ENCODE measurements at places on chromosomes 4 and X. TPM values are rescaled to one million over a fixed set of nuclear protein-coding genes. Genes with fewer than 3 reads are reported as not detected.

RASGEF1B gene
- 23.6 TPM for total RNA-seq

KCNE5 gene
- not detected for total RNA-seq

CENPVL1 gene
- not detected for total RNA-seq

PNMA6F gene
- not detected for total RNA-seq

ADH1C gene
- 522 TPM for total RNA-seq

CYTL1 gene
- not detected for total RNA-seq

SLC9B1 gene
- 0.18 TPM for total RNA-seq

ZMAT1 gene
- 2.5 TPM for total RNA-seq

RPA4 gene
- 0.23 TPM for total RNA-seq

TCP11X1 gene
- not detected for total RNA-seq

BRS3 gene
- not detected for total RNA-seq

PGAM4 gene
- not detected for total RNA-seq

PGK1 gene
- total RNA-seq: 158 TPM

RELL1 gene
- total RNA-seq: 3.9 TPM

NSUN7 gene
- total RNA-seq: 0.40 TPM

PPBP gene
- 1.4 TPM for total RNA-seq

CASP6 gene
- total RNA-seq: 16.5 TPM

XK gene
- total RNA-seq: 1.5 TPM

UBE2A gene
- 13.6 TPM for total RNA-seq

CLNK gene
- not detected for total RNA-seq

SPACA5 gene
- total RNA-seq: not detected

RAPGEF2 gene
- total RNA-seq: 31.0 TPM

TSPAN6 gene
- 35.2 TPM for total RNA-seq

KIF4A gene
- 0.15 TPM for total RNA-seq

USP46 gene
- total RNA-seq: 4.9 TPM

TCEANC gene
- total RNA-seq: 6.8 TPM

MTTP gene
- 103 TPM for total RNA-seq

AR gene
- total RNA-seq: 74.4 TPM

HELT gene
- not detected for total RNA-seq

HSD17B11 gene
- 135 TPM for total RNA-seq

REPS2 gene
- total RNA-seq: 19.1 TPM

HERC5 gene
- total RNA-seq: 1.4 TPM

SLC34A2 gene
- total RNA-seq: 2.6 TPM

SGMS2 gene
- total RNA-seq: 15.6 TPM

SFRP2 gene
- 0.55 TPM for total RNA-seq

ARHGAP24 gene
- 6.8 TPM for total RNA-seq

CNKSR2 gene
- 2.2 TPM for total RNA-seq

EFHC2 gene
- total RNA-seq: 0.10 TPM

UGT2B15 gene
- 111 TPM for total RNA-seq

SPANXC gene
- not detected for total RNA-seq

GNRHR gene
- not detected for total RNA-seq
